ENCODE measurements at places on chromosomes 7 and 10. TPM values are rescaled to one million over a fixed set of nuclear protein-coding genes. Genes with fewer than 3 reads are reported as not detected.

The SH2D4B gene
- total RNA-seq, result 0.12 TPM

The ATP6V0A4 gene
- total RNA-seq, result 57.6 TPM

The DYNC1I1 gene
- total RNA-seq, result 2.3 TPM

The CELF2 gene
- 25.7 TPM for total RNA-seq

The ASAH2B gene
- total RNA-seq, result 5.8 TPM

The COL13A1 gene
- 13.0 TPM for total RNA-seq

The DNAH11 gene
- total RNA-seq, result 3.0 TPM

The ZNF248 gene
- total RNA-seq, result 22.9 TPM

The ZNF365 gene
- total RNA-seq, result 0.35 TPM

The ACTL6B gene
- not detected for total RNA-seq

The PRSS37 gene
- not detected for total RNA-seq

The FAM13C gene
- 16.3 TPM for total RNA-seq

The ANKRD61 gene
- total RNA-seq, result not detected

The ACSM6 gene
- 0.12 TPM for total RNA-seq

The TDRD1 gene
- 0.06 TPM for total RNA-seq

The FAM25G gene
- total RNA-seq, result not detected

The PIP gene
- total RNA-seq, result not detected

The PKD2L1 gene
- total RNA-seq, result not detected

The TECPR1 gene
- total RNA-seq, result 21.8 TPM

The COL17A1 gene
- total RNA-seq, result 1.2 TPM

The SCIN gene
- total RNA-seq, result 110 TPM

The LBX1 gene
- total RNA-seq, result 1.5 TPM

The FBXO24 gene
- 0.82 TPM for total RNA-seq

The EZH2 gene
- total RNA-seq, result 16.6 TPM

The MYL10 gene
- 8.8 TPM for total RNA-seq

The SAMD9L gene
- total RNA-seq, result 6.0 TPM

The RBP4 gene
- 4.0 TPM for total RNA-seq

The IL6 gene
- 0.64 TPM for total RNA-seq

The RET gene
- total RNA-seq, result 16.9 TPM

The ACBD7 gene
- total RNA-seq, result 5.1 TPM

The PDE6C gene
- not detected for total RNA-seq
